Bronchial epithelial cell (primary cell): ENCODE measurements at places on chromosomes 12 and 14.

DNA sequence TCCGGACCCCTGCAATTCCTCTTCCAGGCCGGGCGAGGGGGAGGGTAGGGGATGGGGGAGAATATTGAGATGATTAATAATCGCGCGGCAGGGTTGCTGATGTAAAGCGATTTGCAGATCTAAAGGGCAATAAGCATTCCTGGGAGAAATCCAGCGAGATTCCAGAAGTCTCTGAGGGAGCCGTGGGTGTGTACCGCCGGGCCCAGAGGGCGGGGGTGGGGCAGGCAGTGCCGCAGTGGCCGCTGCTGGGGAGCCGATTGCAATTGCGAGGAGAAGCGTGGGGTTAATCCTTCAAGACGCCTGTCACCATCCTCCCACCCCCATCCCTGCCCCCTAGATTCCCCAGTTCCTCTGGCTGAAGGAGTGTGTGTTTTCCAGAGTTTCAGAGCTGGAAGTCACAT is 16.4 kb downstream of the FOS start:
- DNase-seq: peak; percentile 70

DNA sequence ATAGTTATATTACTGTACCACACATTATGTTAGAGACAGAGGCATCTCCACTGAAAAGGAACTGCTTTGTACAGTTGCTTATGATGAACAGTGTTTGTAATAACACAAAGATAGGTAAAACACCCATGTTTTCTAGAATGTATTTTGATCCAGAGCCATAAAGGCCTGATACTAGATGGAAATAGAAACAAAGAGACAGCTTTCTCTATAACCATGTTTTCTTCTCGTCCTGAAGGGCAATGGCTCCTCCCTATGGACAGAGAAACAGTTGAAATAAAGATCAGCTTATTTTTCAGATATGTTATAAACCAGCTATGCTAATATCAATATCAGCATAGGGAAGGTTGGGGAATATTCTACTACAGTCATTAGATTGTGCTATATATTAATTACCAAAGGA is 109.2 kb downstream of the ATXN7L3B start:
- peak; percentile 24 for DNase-seq

DNA sequence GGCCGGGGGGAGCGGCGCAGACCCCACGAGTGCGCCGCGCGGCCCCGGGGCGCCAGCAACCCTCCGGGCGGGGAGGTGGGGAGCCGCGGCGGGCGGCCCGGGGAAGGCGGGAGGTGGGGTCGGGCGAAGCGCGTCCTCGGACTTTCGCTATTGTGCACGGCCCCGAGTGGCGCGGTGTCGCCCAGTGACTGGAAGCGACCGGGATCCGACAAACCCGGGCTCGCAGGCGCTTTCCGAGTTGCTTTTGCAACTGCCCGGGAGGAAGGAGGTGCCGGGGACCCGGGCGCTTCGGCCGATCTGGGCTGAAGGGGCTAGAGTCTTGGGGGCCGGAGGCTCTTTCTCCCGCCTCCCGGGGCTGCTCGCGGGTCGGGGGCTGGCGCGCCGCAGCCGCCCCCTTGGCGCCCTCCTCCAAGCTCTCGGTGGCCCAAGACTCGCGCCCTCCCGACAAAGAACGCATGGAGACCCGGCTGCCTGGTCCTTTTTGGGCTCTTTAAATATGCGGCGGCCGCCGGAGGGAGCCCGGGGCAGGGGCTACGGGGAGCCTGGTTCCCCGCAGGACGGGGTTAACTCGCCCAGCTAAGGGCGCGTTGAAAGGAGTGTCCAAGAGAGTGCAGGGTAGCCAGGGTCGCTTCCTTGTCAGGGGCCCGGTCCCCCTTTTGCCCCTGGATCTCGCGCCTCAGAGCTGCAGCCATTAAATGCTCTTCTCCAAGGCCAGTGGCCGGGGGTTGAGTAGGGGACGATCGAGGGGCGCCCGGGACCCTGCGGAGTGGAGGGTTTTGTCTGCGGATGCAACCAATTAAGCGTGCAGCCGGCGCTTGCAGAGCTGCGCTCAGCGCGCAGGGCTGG is 1.4 kb downstream of the HMGA2 start:
- no peak for DNase-seq

GRCh38 chr12:6824901-6825381 is 3.3 kb upstream of the P3H3 start:
- peak; percentile 43 for DNase-seq

DNA sequence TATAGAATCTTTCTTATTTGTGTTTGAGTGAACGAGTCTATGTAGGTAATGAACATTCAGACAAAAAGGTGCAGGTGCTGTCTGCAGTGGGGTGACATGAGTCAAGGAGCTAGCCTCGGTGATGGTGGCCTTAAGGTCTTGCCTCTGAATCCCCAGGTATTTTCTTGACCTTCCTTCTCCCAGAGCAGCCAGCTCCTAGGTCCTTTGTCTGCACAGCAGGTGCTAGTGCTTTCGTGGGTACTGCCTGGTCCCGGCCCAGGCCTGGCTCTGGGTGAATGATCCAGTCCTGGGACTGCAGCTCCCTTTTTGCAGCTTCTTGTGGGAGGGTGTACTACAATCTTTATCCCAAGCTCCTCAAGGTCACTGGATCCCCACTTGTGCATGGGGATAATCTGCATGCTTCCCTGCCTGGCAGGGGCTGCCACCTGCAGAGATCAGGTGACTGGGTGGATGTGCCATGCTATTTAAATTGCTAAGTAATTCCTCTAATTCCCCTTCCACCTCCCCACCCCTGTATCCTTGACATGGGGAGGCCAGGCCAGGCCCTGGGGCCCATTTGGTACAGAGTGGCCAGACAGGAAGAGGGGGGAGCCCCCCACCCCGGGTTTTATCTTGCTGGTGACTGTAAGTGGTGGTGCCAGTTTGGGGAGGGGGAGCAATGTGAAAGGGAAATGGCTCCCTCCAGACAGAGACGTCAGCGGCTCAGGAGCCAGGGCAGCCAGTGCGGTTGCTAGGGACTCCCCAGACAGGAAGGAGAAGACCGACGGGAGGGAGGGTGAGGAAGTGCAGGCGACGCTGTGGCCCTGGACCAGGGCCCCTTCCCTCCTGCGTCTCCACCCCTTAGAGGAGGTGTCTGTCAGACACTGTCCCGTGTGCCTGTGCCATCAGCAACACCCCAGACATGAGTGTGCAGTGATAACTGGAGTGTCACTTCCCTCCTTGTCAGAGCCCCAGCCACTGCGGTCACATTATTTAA is 6.7 kb downstream of the VASH1 start:
- no peak for DNase-seq

DNA sequence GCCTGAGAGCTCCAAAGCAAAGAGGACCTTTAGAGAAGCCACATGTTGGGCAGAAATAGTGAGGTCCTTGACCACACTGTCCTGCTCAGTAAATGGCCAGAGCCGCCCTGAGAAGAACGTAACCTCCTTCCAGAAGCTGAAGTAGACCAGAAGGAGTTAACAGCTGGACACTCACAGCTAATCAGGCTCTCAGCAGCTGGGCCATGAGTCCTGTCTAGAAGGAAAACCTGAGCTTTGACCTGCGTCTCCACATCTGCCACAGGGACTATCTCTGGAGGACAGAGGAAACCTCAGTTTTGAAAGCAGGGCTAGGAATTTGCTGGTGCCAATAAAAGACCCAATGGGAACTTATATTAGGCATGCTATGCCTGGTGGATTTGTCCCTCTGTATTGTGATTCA is 12.3 kb upstream of the DHRS4 start:
- no peak for DNase-seq

- peak; percentile 52 for DNase-seq
Observed at GRCh38 chr14:20343862-20344220, 406 bp downstream of the PARP2 start.

DNA sequence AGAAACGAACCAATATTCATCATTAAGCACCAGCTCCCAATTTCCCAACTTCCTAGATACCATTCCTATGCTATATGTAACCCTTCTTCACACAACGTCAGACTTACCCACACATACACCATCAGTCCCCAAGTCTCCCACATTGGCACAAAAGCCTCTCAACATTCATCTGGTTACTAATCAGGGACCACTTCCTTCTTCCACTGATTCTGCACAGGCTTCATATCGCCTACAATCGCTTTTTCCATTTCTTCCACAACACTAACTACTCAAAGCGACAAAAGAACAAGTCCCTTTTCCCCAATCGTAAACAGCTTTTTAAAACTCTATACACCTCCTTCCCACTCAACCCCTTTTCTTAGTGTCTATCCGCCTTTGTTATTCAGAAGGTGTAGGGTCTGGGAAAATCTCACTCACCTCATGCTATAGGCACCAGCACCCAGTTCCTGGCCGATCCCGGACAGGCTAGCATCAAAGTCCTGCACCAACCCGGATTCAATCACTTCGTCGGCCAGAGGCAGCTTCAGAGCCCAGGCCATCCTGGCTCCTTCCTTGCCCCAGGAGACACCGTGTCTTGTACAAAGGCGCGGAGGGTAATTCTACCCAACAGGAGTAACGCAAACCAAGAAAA is 936 bp downstream of the TFCP2 start:
- peak; percentile 29 for DNase-seq

GRCh38 chr12:50508970-50509663 is 4.3 kb downstream of the DIP2B start:
- DNase-seq: peak; percentile 20

GRCh38 chr12:9650151-9650576 is 19.3 kb upstream of the CLEC2D start:
- DNase-seq: peak; percentile 80

GRCh38 chr14:68377006-68377405 is 415.9 kb downstream of the ZFP36L1 start:
- DNase-seq: no peak

DNA sequence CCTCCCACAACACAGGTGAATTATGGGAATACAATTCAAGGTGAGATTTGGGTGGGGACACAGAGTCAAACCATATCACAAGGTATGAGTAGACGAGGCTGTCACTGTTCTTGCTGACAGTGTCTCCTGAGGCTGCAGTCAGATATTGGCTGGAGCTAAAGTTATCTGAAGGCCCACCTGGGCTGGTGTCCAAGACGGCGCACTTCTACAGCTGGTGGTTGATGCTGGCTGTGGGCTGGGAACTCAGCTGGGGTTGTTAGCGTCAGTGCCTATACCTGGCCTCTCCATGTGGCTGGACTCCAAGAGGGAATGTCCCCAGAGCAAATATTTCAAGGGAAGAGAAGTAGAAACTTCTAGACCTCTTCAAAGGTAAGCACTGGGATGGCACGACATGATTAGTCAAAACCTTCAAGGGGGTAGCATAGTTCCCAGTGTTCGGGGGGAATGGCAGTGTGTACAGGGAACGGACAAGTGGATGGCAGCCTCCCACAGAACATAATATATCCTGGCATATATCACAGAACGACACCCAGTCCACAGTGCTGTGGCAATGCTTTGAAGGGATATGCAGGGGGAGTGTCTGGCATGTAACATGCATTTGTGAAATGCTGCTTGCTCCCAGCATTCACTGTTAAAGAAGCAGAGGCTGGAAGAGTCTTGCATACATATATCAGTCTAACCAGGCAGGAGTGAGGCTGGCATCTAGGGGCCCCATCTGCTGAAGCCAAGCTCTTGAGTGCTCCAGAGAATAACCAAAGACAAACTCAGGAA is 126.7 kb upstream of the RFLNA start:
- DNase-seq: no peak

GRCh38 chr14:82850576-82850975 is 1316.9 kb upstream of the SEL1L start:
- DNase-seq: no peak

GRCh38 chr14:103543721-103544387 is 14.9 kb downstream of the TRMT61A start:
- no peak for DNase-seq

GRCh38 chr14:103450416-103450815 is 65.2 kb downstream of the MARK3 start:
- DNase-seq: no peak

- peak; percentile 21 for DNase-seq
Observed at GRCh38 chr12:106031761-106032622, 106.8 kb downstream of the NUAK1 start.
